PC-3 (cell line): ENCODE measurements at places on chromosomes 2 and 18. TPM values are rescaled to one million over a fixed set of nuclear protein-coding genes. Genes with fewer than 3 reads are reported as not detected.

DNA sequence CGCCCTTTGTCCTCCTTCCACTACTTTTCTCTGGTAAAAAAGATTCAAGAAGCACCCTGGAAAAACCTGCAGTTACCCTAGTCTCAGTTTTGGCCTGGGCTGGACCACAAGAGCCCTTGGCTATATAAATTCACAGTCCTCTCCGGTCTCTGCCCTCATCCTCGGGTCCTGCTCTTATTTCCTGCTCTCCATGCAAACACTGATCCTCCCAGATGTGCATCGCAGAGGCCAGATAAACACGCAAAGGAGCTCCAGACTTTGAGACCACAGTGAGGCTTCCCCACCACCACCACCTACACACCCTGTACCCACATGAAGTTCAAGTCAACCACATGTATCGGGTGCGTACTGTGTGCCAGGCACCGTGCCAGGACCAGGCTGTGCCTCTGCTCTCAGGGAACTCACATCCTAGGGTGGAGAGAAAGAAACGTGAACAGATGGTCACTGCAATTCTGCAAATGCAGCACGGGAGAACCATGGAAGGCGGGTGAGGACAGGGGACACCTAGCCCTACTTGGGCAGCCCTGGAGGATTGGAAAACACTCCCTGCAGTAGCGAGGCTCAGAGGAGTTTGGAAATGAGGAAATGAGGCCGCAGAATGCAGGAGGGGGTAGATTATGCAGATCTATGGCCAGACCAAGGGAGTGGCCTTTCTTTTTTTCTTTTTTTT, 7.4 kb downstream of the CTDSP1 start:
- peak; percentile 27 for DNase-seq

- peak; percentile 97 for DNase-seq
Observed at GRCh38 chr2:196233021-196233804, 61.8 kb upstream of the STK17B start.

GRCh38 chr2:240305369-240305962, 130.0 kb upstream of the GPC1 start:
- no peak for DNase-seq

- no peak for DNase-seq
Observed at GRCh38 chr2:240585681-240586197, 795 bp upstream of the CAPN10 start.

GRCh38 chr18:58125183-58125582, 81.2 kb downstream of the NEDD4L start:
- DNase-seq, result no peak

The COLEC12 gene
- total RNA-seq, result 0.04 TPM in 1 of 2 replicates, not detected in the other

The MC2R gene
- not detected in 2 replicates for total RNA-seq

The MOB4 gene
- 16.8 and 24.9 TPM in 2 replicates for total RNA-seq

The SLC19A3 gene
- total RNA-seq, result 0.26 TPM in 1 of 2 replicates, not detected in the other

The CPO gene
- total RNA-seq, result not detected in 2 replicates

The ACMSD gene
- not detected in 2 replicates for total RNA-seq

The GRB14 gene
- 0.63 and 0.84 TPM in 2 replicates for total RNA-seq
